Ureter (tissue), 1 donor: ENCODE measurements at places on chromosomes 3 and 15.

DNA sequence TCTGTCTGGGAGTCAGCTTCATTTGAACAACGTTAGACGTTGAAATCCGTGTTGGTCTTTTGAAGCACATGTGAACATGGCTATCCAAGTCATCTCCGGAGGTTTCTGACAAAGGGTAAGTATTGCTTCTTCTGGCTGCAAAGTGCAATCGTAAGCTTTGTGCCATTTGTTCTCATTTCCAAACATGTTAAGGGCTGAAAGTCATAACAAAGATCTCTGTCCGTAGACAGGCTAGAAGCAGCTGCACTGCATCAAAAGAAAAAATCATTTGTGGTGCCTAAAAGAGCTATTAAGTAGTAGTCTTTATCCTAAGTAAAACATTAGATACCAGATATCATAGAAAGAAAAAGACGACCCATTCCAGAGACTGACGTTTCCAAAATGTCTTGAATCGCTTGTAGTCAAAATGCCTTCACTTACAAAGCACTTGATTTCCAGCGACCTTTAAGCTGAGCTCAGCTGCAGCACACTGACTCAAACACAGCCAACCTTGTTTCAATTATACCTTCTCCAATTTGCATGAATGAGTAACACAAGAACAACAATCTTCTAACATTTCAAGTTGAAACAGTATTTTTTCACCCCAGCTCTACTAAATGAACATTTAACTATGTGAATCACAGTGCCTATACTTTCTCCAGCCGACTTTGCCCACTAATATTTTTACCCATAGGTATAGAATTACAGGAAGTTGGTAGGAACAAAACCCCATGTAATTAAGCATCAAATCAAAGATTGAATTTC lies 76.6 kb downstream of the NEDD4 start:
- no peak for DNase-seq

DNA sequence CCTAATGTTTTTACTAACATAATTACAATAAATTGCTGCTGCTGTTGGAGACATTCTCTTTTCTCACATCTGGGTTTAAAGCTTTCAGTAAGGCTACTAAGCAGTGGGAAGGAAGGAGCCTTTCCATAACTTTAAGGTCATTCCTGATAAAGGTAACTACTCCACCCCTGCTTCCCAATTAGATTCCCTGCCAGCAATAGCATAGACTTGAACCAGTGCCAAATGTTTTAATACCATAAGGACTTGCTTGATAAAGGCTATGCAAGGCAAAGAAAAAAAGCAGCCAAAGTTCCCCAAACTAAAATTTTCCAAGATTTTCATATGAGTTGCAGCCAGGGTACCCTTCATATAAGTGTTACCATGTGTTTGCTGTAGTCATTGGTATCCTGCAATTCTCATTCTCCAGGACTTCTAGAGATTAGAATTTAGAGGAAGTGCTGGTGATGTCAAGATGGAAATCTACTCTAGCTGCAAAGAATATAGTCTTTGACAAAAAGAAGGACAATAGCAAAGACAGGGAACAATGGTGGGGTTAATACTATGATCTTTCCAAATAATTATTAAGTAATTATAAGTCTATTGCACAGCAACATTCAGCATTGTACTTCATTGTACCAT lies 106.1 kb downstream of the FILIP1L start:
- no peak for DNase-seq

DNA sequence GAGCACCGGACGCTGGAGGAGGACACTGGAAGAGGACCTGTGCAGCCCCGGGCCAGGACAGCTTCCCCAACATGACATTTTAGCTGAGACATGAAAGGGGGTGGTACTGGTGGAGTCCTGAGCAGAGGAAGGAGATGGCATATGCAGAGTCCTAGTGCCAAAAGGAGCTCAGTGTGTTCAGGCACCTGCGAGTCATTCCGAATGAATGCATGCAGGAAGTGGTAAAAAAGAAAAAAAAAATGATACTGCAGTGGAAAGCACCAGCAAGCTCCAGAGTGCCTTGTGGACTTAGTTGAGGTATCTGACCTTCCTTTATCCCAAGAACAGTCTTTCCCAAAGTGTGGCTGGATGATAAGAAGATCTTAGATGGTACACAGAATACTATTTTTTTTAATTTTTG lies 6.6 kb upstream of the ZNF148 start:
- no peak for DNase-seq

- DNase-seq: no peak
Observed at GRCh38 chr3:170749765-170750477, 120.1 kb downstream of the RPL22L1 start.

GRCh38 chr3:146593776-146594175 lies 11.4 kb downstream of the PLSCR5 start:
- no peak for DNase-seq
